Stimulated activated CD8-positive, alpha-beta memory T cell treated with anti-CD3 and anti-CD28 coated beads, Interleukin-2, amount 100 ng/mL, for 48 hours (primary cell): ENCODE measurements at places on chromosomes 11 and 22.

DNA sequence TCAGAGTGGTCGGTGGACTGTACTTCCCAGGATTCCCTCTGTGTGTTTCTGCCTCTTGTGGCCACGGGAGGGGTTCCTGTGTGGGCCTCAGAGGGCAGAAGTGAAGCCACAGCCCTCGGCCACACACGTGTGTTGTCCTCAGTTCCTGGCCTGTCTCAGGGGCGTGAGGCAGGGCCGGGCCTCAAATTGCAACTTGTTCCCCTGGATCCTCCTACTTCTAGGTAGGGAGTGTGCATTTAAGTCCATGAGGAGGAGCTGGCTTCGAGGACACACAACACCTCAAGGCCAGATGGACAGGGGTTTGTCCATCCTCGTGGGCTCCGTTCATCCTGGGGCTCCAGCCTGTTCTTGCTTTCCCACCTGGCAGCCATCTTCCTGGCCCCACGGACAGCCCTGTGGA is 573.0 kb downstream of the TBC1D22A start:
- DNase-seq = no peak

GRCh38 chr22:29481265-29482000 is 1.4 kb downstream of the NEFH start:
- DNase-seq = no peak

GRCh38 chr11:27717377-27717776 is 17.1 kb upstream of the BDNF start:
- no peak for DNase-seq

DNA sequence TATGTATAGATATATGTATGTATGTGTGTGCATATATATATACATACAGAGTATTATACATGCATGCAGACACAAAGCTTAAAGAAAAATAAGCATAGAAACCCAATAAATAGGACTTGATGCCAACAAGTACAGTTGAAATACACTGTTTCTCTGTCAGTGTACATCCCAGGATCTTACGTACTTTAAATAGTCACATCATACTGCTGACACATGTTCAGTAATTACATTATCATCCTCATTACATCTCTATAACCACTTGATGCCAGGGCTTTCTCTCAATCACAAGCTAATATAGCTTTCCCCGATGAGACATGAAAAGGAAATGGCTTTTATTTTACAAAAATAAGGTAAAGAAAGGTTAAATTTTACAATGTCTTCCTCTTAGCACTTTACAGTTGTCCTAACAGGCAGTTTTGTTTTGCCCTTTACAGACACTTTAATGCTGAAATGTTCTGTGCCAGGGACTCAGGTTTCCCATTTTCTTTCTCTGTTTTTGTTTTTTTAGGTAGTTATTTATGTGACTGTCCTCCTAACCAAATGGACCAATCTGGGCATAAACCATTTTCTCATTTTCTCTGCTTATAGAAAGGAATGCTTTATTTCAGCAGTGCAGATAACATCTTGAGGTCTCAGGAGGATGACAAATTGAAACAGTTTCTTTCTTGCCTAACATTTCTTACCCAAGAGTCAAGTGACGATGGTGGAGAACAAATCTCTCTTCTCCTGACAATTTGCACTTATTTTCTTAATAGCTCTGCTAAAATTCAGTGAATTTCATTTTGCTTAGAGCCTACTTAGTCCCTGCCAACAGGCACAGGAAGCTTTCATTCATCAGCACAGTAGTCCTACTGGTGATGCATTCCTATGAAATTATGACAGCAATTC is 350.2 kb downstream of the TTC28 start:
- DNase-seq = no peak

DNA sequence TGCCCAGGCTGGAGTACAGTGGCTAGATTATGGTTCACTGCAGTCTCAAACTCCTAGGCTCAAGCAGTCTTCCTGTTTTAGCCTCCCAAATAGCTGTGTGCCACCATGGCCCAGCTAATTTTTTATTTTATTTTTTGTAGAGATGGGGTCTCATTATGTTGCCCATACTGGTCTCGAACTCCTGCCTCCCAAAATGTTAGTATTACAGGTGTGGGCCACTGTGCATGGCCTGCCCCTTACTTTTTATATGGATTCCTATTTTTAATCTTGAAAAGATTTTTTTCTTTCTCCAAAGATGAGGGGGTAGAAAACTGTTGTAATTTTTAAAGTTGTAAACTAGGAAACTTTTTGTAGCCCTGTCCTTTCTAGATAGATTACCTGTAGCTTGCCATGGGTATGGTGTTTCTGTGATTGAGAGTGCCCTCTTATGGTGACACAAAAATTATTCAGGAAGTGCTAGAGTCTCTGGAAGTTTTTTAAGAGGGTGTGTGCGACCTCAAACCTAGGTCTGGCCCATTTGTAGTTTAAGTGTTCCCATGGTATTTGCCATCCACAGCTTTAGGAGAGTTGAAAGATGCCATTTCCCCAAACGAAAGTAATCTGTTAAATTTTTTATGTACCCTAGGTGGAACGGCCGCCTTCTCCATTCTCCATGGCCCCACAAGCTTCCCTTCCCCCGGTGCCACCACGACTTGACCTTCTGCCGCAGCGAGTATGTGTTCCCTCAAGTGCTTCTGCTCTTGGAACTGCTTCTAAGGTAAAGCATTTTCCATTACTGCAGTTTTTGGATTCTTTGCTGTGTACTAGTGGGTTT is 32.4 kb downstream of the MCAM start:
- no peak for DNase-seq

DNA sequence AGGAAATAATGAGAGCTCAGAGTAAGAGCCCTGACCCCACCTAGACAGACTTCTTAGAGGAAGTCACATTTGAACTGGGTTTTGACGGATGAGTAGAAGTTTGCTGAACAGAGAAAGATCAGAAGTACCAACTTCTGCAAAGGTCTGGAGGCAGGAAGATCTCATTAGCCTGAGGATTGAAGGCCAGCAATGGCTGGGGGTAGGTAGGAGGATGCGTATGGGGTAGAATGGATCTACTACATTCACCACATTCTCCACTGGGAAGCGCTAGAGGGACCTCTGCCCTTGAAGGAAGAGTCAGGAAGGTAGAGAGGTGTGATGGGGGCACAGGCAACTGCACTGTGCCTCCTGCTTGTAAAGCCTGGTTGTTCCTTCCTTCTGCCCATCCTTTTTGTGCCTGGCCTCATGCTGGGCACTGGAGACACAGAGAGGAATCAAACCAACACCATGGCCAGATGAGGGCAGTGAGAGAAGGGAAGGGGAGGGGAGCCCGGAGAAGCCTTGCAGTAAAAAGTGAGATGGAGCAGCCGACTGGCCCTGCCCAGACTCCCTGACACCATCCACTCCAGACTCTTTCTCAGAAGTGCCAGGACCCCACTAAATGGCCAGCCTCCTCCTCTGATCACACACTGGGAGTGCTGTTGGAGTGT is 4.9 kb downstream of the TPBGL start:
- DNase-seq = no peak

DNA sequence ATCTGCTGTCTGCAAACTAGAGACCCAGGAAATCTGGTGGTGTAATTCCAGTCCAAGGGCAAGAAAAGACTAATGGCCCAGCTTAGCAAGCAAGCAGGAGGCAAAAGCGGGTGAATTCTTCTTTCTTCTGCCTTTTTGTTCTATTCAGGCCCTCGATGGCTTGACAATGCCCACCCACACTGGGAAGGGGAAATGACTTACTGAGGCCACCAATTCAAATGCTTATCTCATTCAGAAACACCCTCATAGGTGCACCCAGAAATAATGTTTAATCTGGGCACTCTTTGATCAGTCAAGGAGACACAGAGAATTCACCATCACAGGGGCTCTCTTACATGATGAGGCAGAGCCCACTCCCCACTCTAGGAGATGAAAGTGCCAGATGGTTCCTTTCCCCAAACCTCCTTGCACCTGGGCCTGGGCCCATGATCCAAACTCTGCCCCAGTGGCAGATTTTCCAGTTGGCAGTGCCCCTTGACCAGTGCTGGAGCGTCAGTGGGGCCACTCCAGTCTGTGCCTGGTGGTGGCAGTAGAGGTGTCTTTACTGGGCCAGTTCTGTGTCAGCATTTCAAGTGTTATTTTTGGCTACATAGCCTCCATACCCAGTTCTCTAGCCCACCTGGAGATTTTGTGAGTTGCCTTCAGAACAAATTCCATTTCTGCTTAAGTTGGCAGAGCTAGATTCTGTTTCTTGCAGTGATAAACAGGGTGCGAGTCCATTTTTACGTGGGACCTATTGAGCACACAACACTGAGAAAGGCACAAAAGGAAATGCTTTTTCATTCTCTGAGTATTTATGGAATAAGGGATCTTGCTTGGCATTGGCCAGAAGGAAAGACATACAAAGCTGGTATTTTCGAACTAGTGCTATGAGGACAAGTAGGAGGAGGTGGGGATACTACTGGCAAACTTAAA is 7.5 kb downstream of the ELMOD1 start:
- DNase-seq = no peak

DNA sequence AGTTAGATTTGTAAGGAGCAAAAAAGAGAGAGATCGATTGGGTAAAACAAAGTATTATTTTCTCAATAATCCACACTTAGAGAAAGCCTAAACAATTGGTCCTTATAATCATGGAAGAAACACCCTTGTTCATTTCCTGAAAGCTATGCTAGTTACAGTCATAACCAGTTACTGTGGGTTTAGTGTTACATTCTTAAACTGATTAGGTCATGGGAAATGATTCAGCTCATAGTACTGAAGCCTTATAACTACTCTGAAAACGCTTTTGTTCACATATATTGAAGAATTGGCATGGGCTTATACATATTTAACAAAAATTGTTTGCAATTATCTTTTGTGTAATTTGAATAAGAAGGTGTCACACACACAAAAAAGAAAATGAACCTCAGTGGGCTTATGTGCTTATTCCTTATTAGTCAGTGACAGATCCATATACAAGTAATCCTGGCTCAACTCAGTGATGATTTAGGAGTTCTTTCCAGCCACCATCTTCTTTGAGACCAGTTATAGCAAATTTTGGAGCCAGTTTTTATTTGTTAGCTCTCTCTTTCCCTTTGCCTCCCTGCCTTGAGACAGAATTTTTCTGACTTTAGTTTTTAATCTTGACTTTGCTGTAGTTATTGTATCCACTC is 198.5 kb upstream of the CTSC start:
- DNase-seq = no peak

- DNase-seq = no peak
Measured at GRCh38 chr22:35126993-35127392, 61.0 kb downstream of the ISX start.

GRCh38 chr11:97888641-97889040 is 1132.1 kb upstream of the CNTN5 start:
- no peak for DNase-seq

- DNase-seq = no peak
Measured at GRCh38 chr11:31022080-31022479, 347.5 kb downstream of the DCDC1 start.

DNA sequence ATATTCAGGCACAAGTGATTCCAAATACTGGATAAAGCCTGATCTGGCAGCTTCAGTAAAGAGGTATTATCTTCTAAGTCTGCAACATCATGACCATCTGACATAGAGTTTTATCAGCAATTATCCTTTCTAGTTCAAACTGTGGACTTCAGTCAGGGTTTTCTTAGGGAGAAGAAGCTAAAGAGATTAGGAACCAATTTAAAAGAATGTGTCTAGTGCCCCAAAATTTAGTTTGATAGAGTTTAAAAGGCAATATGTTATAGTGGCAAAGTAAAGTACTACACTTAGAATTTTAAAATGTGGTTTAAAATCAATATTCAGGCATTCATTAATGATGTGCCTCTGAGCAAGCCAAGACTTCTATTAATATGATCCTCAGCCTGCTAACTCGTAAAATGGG is 5.4 kb downstream of the PAK1 start:
- no peak for DNase-seq

GRCh38 chr22:48053973-48054372 is 1291.5 kb downstream of the TBC1D22A start:
- DNase-seq = no peak

DNA sequence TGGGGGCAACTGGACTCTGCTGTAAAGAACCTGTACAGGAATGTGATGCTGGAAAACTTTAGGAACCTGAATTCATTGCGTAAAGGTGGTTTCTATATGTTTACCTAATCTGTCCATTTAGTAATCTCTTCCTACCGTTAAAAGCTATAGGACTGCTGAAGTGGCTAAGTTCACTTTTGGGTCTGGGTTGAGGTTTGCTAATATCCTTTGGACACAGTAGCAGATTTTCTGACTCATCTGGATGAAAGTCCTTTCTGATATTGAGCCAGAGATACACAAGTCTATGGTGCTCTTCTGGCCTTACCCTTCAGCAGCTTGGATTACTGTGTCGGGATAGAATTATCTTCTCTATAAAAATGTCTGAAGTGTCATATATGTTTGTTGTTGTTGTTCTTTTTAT is 16.9 kb downstream of the ZNF215 start:
- no peak for DNase-seq

DNA sequence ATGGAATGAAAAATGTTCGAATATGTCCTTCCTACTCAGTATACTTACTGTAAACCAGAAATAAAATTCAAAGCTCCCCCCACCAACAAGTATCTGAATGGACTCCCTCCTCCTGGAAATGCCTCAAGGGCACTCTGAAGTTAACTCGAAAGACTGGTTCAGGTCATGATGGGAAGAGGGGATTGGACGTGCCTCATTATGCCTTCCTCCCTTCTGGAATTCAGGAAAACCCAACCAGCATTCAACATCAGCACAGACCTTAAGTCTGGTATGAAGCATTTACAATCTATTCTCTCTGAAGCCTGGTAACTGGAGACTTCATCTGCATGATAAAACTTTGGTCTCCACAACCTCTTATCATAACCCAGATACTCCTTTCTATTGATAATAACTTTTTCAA is 428.3 kb upstream of the RAG2 start:
- no peak for DNase-seq

DNA sequence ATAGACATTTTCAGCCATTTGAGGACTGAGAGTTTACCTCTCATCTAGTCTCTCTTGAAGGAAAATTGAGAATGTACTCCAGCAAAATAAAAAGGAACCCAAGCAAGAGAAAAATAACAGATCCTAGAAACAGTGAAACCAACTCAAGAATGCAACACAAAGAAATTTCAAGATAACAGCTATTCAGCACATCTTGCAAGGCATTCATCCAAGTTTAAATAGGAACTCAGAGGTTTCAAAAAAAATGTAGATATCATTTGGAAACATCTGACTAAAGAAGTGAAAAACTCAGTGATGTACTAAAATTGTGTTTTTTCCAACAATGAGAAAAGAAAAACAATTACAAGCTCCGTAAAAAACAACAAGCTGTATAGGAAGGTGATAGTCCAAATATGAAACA is 76.4 kb downstream of the TMEM135 start:
- no peak for DNase-seq
